Fibroblast of skin of right quadriceps (primary cell): ENCODE measurements at places on chromosomes 7 and 10.
A peak's percentile ranks its signal among the peaks of the same experiment; 100 is the strongest.

DNA sequence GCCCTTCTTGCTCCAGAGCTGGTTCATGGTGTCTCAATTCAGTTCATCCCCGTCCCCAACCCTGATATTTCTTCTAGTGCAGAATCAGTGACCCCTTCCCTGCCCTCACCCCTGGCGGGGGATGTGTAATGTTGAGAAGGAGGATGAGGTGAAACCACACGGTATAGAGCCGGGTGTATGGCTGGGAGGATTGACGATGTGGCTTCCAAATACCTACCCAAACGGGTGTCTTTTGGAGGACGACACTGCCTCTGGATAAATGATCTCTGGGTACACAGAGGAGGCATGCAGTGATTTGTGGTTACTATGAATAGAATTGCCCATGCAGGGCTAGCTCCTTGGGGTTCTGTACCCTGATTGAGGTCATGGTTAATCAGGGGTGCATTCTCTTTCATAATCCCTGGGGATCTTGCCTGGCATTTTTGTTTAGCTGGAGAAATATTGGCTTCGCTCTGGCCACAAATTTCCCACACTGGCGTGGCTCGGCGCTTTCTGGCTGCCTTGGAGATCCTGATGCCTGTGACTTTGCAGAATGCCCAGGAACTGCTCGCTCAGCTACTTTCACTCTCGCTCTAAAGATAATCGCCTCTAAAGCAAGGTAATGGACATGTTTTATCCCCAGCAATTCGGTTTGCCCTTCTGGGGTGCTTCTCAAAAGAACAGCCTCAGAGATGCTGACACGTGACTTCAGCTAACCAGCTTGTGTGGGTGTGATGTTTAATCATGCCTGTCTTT, 89.2 kb downstream of the RBM20 start:
- no peak for DNase-seq

- no peak for DNase-seq
These were observed 4.2 kb upstream of the KCP start for GRCh38 chr7:128914566-128915151.

- DNase-seq, result no peak
These were observed 191.5 kb upstream of the GRB10 start for GRCh38 chr7:50974240-50974639.

- peak; percentile 72 for DNase-seq
These were observed 32.7 kb upstream of the NPVF start for GRCh38 chr7:25260862-25261494.

- DNase-seq, result no peak
These were observed 308.3 kb upstream of the STEAP1 start for GRCh38 chr7:89845952-89846351.

DNA sequence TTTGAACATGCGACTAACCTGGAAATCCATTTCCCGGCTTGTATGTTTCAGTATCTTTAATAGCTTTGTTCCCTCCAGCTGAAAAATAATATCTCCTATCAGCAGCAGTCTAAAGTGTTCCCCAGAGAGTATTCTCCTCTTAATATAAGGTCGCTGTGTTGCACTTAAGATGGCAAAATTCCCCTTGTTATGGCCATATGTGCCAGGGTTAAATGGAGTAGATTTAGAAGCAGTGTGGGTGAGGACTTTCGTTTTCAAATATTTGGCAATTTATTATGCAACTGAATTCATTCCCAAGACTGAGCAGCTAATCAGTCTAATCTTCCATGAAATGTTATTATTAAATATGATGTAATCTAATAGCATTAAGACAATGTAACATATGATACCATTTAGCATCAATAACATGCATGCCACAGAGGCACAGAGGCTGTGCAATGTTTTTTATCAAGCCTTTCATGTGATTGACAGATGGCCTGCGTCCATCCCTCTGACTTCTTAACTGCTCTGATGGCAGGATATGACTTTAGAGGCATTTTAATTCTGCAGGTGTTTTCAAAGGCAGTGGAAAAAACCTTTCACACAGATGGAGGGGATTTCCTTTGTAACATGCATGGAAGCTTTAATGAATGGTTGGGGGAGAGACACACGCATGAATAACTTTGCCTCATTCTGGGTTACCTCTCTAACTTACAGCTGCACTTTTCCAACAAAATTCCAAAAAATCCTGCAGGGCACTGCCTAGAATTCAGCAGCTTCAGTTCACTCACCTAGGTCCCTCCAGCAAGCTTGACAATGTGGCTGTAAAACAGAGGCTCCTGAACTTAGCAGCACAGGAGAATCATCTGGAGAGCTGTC, 55.1 kb upstream of the ZPBP start:
- DNase-seq, result no peak

DNA sequence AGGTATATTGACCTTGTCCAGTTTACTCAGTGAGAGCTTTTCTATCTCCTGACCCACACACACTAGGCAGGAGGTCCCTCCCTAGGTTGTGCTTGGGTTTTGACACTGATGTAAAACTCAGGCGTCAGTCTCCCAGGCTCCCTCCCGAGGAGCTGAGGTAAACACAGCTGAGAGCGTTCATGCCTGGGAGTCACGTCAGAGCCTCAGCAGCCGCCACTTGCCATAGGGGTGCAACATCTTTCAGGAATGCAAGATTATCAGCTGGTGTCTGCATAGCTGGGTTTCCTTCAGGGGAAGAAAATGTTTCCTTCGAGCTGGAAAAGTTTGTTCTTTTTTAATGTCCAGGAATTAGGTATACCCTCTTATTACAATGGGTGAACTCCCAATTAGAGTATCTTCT, 70.6 kb downstream of the FGFR2 start:
- peak; percentile 66 for DNase-seq

DNA sequence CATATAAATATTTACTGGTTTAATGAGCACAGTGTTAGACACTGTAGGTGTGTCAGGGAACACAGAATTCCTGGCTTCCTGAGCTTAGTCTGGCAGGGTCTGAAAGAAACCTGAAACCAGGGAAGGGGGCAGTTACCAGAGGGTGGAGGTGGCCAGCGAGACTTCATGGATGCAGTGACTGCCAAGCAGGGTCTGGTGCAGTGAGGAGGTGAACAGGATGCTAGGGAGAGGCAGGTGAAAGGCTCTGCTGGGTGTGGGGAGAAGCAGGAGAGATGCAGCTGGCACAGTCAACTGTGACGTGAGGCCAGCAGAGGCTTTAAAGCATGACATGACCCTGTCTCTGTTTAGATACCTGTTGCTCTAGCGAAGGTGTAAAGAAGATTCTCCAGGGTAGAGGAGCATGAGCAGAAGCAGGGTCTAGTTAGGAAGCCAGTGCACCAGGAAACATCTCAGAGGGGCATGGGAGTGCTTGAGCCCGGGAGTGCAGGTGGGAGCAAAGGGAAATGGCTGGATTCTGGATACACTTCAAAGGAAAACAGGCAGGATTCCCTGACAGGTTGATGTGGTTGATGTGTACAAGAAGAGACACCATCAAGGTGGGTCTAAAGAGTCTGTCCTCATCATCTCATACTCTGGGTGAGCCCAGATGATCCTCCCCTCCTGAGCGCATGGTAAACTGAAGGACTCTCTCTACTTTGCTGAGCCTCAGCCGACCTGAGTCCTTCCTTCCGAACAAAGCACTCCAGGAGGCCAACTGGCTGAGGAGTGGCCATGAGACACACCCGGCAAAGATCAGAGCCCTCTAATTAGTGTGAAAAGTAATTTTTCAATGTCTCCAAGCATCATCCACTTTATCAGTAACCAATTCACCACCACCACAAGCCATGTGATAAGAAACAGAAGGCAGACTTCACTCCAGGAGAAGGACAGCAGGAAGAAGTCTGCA, 186.8 kb downstream of the COBL start:
- no peak for DNase-seq

DNA sequence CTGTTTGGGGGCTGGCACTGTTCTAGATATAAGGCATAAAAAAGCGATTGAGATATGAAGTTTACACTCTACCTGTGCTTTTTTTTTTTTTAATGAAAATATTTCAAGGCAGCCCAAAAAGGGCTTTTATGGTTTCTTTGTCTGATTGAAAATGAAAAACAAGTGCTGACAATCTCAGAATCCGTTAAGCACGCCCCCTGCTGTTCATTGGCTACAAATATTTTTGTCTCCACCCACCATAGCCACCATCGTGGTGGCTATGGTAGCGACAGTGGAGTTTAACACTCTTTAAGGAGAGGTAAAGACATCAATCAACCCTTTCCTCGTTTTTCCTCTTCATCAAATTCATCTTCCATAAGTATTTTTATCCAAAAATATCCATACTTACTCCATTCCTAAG, 94.2 kb downstream of the CD36 start:
- no peak for DNase-seq

DNA sequence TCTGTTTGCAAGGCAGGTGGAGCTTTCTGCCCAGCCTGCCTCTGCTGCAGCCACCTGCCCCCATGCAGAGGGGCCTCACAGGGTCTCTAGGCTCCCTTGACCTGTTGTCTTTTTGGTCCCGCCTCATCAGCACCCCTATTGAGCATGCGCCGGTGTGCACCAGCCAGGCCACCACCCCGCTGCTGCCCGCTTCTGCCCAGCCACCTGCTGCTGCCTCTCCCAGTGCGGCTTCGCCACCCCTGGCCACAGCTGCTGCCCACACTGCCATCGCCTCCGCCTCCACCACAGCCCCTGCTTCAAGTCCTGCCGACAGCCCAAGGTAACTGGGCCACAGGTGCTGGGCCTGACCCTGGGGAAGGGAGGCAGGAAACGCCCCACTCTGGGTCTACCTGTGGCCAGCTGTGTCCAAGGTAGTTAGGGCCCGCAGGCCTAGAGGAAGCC, 38.1 kb downstream of the LDB3 start:
- no peak for DNase-seq

DNA sequence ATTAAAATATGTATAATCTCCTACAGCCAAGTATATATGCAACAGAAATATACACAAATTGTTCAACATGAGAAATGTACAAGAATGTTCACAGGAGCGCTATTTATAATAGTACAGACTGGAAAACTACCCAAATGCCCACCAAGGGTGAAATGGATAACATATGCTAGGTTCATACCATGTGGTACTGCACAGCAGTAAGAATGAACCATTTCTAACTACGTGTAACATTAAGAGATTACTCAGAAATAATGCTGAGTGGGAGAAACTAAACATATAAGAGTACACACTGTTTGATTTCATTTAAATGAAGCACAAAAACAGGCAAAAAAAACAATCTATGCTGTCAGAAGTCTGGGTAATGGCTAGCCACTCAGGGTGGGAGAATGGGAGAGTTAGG, 45.8 kb downstream of the RNLS start:
- DNase-seq, result peak; percentile 45
